Right kidney (tissue), 9 donors: ENCODE measurements at places on chromosomes 4 and X.

DNA sequence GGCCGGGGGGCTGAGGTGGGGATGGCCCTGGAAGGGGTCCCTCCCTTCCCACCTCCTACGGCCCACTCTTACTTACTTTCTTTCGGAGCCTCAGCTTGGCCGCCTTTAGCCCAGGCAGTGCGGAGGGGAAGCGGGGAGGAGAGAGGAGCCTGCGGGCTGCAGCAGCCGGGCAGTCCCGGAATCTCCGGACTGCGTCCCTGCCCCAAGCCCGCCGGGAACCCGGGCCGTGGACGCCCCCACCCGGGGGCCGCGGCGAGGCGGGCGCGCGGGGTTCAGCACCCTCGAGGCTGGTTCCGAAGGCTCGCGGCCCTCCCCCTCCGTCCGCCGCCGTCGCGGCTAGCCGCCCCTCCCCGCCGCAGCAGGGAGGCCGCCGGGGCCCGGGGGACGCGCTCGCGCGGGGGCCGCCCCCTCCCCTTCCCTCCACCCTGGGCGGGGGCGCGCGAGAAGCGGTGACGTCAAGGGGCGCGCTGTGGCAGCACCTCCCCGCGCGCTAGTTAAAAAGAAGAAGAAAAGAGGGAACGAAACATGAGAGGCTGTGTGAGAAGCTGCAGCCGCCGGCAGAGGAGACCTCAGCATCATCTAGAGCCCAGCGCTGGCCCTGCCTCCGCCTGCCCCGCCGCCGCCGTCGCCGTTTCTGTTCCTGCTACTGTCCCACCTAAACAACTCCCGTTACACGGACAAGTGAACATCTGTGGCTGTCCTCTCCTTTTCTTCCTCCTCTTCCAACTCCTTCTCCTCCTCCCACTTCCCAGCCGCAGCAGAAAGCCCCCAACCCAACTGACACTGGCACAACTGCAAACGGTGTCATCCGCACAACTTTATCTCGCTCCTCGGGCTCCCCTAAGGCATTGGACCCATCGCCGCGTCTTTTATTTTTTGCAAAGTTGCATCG is at the start of gene HHIP:
HHIP (plus strand) TSS at position 526 of the 892 bp plus-strand sequence. CDS start 520 bp downstream, outside the sequence.
- DNase-seq: peak; percentile 82

DNA sequence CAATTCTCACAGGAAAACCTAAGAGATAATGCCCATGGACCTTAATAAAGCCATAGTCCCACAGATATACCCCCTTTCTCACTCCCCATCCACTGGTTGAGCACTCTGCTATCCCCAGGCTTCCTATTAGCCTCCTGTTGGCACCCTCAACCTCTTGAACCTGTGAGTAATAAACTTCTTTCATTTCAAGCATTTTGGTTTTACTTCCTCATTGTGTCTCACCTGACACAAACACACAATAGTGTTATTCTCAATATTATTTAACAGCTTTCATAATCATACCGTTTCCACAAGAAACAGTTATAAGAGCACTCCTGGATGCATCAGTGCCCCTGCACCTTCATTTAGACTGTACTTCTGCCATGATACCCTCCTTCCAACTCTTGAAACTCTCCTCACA is 56.8 kb downstream of the TRPC5 start:
- no peak for DNase-seq

- no peak for DNase-seq
Measured at GRCh38 chr4:18041114-18041513, 19.6 kb upstream of the LCORL start.

- DNase-seq: no peak
Measured at GRCh38 chr4:7903791-7904516, 35.7 kb downstream of the AFAP1 start.

DNA sequence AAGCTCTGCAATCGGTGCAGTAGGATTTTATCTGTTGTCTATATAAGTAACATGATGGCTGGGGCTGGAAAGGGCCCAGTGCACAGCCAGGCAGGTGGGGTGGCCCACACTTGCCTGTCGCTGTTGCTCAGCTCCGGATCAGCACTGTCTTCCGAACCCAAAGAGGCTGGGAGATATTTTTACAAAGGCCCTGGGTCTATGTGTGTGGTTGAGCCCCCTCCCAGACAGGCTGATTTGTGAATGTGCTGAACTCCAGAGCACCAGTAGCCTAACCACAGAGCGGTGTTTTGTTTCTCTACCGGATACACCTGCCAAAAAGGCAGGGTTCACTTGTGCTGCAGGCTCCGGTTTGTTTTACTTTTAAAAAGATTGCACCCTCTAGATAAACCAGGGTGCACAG is 33.5 kb upstream of the CHRNA9 start:
- DNase-seq: no peak

DNA sequence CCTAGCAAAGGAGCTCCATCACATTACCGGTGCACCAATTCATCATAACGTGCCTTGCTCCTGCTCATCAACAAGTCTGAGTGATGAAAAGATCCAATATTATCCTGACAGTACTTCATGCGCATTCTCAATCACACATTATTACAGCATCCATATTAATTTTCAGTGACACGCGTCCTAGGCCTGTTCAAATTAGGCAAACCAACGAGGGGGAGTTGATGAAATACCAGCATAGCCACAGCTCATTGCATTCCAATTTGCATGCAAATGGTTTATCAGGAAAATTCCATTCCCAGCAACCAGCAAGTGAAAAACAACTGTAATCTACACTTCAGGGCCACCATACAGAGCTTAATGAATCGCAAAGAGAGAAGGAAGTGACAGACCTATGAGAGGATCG is 236.9 kb downstream of the DCLK2 start:
- DNase-seq: no peak

GRCh38 chr4:102783006-102783405 is 22.2 kb upstream of the MANBA start:
- no peak for DNase-seq

DNA sequence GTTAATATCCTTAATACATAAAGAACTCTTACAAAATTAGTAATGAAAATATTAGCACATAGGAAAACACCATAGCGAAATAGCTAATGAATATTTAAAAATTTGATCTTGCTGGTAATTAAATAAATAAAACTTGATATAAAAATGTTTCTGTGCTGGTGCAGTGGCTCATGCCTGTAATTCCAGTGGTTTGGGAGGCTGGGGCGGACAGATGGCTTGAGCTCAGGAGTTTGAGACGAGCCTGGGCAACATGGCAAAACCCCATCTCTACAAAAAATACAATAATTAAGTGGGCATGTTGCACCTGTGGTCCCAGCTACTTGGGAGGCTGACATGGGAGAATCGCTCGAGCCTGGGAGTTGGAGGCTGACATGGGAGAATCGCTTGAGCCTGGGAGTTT is 7.6 kb downstream of the FAM199X start:
- DNase-seq: no peak

GRCh38 chr4:152165846-152166245 is 370.0 kb downstream of the FBXW7 start:
- no peak for DNase-seq

GRCh38 chrX:30153175-30153880 is 62.0 kb upstream of the MAGEB2 start:
- DNase-seq: no peak

DNA sequence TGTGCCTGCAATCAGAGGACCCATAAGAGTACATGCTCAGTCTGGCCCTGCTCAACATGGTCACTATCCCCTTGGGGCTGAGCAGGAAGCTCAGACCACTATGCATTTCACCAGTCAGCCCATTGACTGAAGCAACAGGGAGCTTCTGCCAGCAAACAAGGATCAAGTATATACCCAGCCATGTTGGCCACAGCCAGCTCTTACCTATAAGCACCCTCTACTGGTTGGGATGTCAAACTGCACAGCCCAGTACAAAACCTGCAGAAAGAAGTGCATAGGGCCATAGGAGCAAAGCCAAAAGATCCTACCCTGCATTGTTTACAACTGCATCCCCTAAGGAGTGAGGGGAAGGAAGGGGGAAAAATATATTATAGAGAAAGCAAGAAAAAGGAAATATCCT is 214.4 kb upstream of the CPEB2 start:
- no peak for DNase-seq

GRCh38 chr4:65566473-65566872 is 103.8 kb downstream of the EPHA5 start:
- no peak for DNase-seq

- no peak for DNase-seq
Measured at GRCh38 chr4:146428298-146428697, 93.4 kb downstream of the SLC10A7 start.

DNA sequence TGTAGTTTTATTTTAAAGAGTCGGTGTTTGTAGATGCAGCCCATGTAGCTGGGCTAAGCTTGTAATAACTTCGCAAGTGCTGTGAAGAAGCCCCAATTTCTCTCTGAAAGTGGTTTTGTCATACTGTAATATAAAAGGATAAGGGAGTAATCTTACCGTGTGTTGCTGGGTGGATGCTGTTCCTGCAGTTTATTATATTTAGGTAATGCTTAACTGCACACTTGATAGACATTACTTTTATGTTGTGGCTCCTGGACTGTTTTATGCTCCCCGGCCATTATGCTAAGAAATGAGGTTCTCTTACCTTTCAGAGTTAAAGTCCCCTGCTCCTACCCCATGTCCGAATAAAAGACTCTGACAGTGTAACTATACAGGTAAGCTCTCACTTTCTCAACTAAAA is 789.4 kb downstream of the RPA4 start:
- DNase-seq: no peak

DNA sequence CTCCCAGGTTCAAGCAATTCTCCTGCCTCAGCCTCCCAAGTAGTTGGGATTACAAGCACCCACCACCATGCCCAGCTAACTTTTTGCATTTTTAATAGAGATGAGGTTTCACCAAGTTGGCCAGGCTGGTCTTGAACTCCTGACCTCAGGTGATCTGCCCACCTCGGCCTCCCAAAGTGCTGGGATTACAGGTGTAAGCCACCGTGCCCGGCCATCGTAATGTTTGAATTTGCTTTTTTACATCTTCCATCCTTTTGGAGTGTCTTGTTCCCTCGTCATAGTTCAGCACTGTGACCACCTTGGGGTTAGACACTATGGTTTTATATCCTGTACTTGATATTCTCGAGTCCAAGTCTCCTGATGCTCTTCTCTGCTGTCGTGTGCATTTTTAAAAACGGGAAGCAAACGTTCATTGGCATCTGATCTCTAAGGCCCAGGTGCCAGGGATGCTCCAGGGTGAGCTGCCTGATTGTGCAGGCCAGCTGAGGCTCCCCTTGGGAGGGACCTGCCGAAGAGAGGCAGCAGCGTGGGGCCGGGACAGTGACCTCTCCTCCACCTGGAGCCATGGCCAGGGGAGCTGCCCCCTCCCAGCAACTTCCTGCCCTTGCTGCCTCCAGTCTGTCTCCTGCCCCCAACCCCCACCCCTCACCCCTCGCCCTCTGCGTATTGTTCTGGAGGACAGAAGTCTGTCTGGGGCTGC is 16.7 kb downstream of the DGKQ start:
- DNase-seq: no peak

GRCh38 chrX:119206203-119206602 is 29.9 kb upstream of the PGRMC1 start:
- no peak for DNase-seq

DNA sequence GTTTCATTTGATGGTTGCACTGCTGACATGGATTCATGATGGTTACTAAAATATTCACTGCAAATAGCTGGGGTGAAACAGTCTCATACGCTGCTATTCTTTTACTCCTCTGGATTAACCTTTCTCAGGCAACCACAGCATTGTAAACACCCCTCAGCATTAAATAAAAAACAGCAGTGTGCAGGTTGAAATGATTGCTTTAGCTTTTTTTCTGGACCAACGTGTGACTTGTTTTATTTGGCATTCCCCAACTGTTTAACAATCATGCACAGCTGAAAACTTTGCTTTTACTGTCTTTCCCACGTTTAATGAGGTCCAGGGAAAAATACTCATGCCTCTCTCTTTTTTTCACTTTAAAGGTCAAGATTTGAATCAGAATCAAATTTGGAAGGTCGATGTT is 490.8 kb downstream of the RAPGEF2 start:
- no peak for DNase-seq

DNA sequence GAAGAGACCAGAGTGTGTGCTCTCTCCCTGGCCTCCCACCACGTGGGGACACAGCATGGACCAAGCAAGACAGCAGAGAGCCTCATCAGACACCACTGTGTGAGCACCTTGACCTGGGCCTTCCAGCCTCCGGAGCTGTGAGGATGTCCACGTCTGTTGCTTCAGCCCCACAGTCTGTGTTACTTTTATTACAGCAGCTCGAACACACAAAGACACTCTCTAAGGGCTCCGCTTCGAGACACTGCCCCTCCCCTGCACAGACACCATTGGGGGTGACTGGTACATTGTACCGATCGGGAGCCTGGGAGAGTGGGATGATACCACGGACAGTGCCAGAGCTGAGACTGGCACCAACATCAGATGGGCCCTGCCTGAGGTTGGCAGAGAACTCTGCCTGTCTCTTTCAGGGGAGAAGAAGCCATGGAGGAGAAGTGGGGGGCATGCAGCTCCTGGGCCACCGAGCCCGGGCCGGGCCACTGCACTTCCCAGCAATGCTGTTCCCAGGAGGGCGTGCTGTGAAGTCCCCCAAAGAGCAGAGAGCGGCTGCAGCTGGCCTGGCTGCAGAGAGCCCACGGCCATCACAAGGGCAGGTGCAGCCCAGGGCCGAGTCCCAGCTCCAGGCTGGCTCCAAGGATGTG is 48.1 kb upstream of the HMX1 start:
- no peak for DNase-seq

GRCh38 chr4:4800646-4801408 is 58.6 kb upstream of the MSX1 start:
- DNase-seq: no peak

GRCh38 chr4:113109106-113109718 is 59.8 kb downstream of the ANK2 start:
- DNase-seq: peak; percentile 34

- no peak for DNase-seq
Measured at GRCh38 chr4:7402526-7402925, 32.2 kb downstream of the PSAPL1 start.

DNA sequence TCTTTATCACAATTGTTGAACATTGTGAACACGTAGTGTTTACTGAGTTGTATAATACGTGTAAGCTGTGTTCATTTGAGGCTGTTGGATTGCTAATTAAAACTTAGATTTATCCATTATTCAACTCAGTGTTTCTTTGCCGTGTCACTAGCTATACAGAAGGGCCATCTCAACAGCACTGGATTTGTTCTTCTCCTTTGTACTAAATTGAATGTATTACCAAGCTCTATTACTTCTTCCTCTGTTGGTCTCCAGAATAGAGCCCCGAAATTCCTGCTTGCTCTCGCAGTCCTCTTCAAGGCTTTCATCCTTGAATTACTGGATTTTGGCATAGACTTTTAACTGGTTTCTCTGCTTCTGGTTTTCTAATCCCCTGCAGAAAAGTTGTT is 182.8 kb downstream of the BMPR1B start:
- no peak for DNase-seq

GRCh38 chr4:16788868-16789267 is 109.6 kb downstream of the LDB2 start:
- DNase-seq: no peak

- no peak for DNase-seq
Measured at GRCh38 chrX:10001496-10001895, 34.3 kb downstream of the CLDN34 start.

DNA sequence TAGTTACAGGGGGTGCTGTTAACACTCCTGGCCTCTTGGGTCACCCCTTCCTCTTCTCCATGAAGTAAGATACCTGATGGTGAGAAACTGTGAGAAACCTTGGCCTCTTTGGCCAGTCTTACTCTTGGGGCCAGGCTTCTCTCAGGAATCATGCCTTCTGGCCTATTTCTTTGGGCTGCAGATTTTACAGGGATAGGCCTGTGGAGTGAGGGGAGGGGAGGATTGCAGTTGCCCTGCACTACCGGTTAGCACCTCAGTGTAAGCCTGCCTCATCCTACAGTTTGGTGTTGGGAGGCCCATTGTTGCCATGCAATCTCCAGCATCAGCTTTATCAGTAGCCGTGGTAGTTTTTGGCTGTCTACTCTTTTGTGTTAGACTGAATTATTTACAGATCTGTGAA is 7.6 kb upstream of the PGRMC2 start:
- DNase-seq: no peak

- no peak for DNase-seq
Measured at GRCh38 chrX:115360220-115360781, 70.8 kb downstream of the LUZP4 start.
